ENCODE measurements at places on chromosomes 7 and 10.

DNA sequence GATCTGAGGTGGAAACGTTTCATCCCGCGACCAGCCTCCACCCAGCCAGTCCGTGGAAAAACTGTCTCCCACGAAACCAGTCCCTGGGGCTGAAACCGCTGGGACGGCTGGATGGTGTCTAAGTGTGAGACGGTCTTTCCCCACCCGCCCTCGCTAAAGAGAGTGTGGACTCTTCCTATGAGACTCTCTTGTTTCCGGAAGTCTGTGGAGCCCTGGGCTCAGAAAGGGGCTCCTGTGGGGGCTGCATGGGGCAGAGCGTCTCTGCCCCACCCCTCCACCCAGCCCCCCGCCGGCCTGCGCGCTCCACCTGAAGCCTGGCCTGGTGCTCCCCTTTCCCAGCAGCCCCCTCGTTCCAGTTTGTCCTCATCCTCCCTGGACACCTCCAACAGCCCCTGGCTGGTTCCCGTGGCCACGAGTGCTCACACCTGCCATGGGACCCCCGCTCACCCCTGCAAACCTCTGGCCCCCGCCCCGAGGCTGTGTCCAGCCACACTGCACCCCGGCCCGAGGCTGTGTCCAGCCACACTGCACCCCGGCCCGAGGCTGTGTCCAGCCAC lies 28.7 kb downstream of the CFAP46 start:
- DNase-seq: no peak

DNA sequence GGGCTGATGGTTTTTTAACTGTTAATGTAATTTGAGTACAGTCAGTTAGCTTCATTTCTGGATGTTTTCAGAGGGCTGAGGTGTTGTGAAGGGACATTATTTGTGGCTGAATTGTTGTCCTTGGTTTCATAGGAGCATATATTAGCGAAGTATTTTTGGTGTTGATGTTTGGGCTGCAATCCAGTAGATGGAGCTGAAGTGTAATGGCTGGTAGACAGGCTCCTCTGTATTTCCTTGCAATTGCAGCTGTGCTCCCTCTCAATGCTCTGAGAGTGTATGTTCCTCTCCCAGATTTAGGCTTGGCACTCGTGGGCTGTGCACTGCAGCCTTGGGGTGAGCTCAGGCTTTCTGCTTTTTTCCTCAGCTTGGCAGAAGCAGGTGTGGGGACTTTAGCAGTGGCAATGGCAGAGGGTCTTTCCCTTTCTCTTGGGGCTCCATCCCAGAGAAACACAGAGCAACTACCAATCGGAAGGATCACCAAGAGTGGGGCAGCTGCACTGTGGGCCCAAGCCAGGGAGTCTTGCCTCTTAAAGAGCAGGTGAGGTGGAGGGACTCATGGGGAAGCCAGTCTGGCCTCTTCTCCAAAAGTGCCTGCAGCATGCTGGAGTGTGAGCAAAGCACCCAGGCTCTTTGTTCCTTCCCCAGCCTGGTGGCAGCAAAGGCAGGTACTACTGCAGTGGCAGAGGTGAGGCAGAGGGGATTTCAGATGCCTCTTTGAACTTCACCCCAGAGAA lies 544.4 kb downstream of the SH2D4B start:
- no peak for DNase-seq

- no peak for DNase-seq
These were observed 4.1 kb downstream of the IMPDH1 start for GRCh38 chr7:128405471-128406313.

- no peak for DNase-seq
These were observed 331.3 kb upstream of the COBL start for GRCh38 chr7:51647931-51648351.

DNA sequence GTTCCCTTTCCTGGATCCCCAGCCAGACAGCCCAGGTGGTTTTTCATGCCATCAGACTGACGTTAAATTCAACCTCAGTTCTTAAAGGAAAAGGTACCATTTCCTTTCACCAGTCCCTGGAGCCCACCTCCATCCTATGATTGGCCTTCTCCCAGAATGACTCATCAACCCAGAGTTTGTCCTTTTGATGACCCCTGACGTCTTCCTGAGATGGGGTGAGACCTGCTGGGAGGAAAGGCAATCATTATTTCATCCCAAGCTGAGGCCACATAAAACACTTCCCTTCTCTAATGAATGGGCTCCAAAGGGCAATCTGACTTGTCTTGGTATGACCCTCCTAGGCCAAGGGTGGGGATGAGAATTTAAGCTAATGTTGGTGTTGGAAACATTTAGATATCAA lies 750.7 kb downstream of the SUGCT start:
- no peak for DNase-seq

- no peak for DNase-seq
These were observed 3.7 kb upstream of the COL13A1 start for GRCh38 chr10:69797959-69798358.

DNA sequence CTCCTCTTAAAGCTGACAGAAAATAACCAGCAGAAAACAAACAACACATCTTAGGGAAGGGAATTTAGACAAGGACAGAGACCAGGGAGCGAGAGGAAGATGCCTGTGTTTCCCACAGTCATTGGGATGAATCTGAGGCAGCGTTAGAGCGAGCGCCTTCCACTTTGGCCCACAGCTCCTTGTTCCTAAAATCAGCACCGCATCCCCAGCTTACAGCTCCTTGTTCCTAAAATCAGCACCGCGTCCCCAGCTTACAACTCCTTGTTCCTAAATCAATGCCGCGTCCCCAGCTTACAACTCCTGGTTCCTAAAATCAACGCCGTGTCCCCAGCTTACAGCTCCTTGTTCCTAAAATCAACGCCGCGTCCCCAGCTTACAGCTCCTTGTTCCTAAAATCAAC lies 593.3 kb downstream of the PTPRN2 start:
- DNase-seq: no peak

- no peak for DNase-seq
These were observed 78.5 kb upstream of the PPIF start for GRCh38 chr10:79268742-79269141.

- no peak for DNase-seq
These were observed 32.7 kb downstream of the SEM1 start for GRCh38 chr7:96676919-96677318.

DNA sequence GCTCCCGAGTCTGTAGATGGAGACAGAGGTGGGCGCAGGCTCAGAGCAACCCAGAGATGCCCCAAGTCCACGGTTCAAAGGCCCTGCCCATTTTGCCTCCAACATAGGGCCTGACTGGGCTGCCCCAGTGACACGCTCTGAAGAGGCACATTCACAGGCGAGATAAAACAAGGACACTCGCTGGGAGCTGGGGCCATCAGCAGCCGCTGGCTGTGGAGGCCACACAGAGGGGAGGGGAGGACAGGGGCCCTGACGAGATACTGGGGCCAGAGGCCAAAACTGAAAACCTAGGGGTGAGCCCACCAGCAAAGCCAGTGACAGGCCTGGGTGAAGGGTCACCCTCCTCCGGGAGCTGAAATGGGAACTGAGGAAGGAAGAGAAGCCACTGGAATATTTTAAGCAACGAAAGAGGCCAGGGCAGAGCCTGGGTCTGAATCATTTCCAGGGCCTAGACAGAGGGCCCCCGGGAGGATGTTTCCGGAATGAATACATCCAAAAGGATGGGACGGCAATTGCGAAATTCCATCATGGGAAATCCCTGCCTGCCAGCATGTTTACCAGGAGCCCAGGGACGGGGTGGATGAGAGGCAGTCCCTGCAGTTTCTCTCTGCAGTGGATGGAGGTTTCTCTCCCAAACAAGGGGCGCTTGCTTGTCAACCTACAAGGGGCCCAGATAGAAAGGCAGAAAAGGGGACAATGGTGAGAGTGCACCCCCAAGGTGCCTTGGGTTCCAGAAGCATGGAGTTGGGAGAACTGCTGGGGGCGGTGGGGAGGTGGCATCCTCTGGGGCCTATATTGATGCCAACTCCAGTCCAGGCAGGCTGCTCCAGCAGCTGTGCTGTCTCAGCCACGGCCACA lies 29.0 kb upstream of the HSPA12A start:
- no peak for DNase-seq

DNA sequence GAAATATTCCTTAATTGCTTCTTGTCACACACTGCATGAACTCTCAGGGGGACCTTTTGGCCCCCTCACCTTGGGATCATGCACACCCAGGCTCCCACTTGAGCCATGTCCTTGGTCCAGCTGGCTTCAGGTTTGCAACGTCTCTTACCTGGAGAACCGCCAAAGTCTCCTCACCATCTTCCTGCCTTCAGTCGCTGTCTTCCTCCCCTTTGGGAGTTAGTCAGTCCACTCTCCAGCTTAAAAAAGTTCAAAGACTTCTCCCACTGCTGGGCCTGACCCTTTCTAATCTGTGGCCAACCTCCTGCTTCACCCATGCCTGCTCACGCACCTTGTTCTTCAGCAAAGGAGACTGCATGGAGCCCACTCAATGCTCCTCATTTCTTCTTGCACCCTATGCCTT lies 82.6 kb upstream of the LRRC4 start:
- no peak for DNase-seq

GRCh38 chr10:95214793-95215192 lies 20.8 kb downstream of the ACSM6 start:
- DNase-seq: no peak

GRCh38 chr7:73740771-73741170 lies 2.2 kb upstream of the ABHD11 start:
- no peak for DNase-seq

DNA sequence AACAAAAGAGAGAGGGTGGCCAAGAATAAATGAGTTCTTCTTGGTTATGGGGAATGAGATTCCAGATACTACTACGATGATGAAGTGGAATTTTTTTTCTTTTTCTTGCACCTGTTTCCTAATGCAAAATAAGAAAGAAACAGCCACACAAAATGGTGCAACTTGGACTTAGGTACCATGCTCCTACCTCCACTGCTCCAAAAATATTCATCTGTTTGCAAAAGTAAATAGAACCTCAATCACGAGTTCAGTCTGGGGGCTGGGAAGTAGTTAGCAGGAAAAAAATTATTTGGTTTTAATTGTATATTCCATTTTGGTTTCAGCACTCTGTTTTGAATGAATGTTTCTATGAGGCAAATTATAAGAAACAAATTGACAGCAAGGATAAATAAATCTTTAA lies 73.5 kb downstream of the SLC25A13 start:
- DNase-seq: no peak

DNA sequence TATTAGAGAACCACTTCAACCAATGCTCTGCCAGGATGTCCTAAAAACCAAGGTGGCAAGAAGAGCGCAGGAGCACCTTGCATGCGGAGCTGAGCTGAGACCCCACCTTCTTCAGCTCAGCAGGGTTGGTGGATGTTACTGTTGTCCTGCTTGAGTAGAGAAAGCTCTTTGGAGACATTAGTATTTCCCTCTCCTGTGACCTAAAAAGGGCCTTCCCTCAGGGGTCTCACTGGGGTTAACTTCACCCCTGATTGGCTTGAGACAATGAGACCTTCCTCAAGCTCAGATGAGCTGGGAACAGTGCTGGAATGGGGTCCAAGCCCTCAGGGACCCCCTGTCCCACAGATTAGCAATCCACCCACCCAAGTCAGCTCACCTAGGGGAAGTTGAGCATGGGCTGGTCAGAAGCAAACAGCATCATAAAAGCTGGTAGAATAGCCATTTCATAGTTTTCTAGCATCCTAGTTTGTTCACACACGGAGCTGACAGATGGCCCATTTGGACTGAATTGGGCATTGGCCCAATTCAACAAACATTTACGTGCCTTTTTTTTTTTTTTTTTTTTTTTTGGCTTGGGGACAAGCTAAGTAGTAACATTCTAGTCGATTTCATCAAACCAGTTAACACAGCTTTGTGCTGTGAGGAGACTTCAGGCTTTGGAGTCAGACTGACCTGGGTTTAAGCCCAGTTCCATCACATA lies 100.6 kb upstream of the HABP2 start:
- DNase-seq: no peak

GRCh38 chr7:102258749-102259107 lies 27.9 kb upstream of the SH2B2 start:
- DNase-seq: no peak

DNA sequence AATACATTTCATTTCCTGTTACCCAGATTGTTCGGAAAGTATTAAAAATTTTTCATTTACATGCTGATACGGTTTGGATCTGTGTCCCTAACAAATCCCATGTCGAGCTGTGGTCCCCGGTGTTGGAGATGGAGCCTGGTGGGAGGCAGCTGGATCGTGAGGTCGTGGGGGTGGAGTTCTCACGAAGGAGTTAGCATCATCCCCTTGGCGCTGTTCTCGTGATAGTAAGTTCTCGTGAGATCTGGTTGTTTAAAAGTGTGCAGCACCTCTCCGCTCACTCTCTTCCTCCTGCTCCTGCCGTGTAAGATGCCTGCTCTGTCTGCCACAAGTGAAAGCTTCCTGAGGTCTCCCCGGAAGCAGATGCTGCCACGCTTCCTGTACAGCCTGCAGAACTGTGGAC lies 30.9 kb downstream of the PLEKHS1 start:
- no peak for DNase-seq

DNA sequence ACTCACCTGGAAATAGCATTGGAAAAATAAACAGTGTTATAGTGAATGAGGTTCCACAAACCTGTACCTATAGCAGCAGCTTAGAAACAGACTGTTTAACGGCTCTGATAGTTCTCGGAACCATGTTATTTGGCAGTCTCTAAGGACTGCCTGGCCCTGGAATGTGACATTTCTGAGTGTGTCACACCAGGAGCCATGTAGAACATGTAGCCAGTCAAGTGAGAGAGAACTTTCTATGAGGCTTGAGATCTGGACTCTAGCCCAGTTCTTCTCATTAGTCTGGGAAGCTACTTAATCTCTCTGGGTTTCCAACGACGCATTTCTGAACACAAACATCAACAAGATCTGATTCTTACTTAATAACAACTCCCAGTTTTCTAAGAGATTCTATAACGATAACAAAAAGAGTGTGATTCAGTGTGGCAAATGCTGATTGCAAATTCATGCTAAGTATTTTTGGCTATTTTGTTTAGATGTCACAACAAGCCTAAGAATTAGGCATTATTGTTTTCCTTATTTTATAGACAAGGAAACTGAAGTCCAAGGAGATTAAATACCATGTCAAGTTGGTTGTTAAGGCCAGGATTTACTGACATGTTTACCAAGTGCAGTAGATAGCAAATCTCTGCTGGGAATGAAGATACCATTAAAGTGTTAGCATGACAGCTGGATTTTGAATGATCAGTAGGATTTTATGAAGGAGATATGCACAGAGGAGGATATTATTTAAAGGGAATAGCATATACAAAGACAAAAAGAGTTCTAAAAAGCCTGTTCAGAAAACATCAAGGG lies 47.2 kb downstream of the APBB1IP start:
- DNase-seq: no peak

Measured in nucleus accumbens (tissue), 56 donors.